Spleen (tissue), 13 donors: ENCODE measurements at places on chromosomes 1 and 21.

GRCh38 chr21:41536076-41536826 lies 28.3 kb upstream of the TMPRSS2 start:
- no peak for DNase-seq

GRCh38 chr1:60463146-60463545 lies 389.6 kb upstream of the C1orf87 start:
- no peak for DNase-seq

GRCh38 chr1:58454385-58454784 lies 92.1 kb downstream of the OMA1 start:
- no peak for DNase-seq

GRCh38 chr1:51264451-51264850 lies 28.4 kb downstream of the RNF11 start:
- no peak for DNase-seq

DNA sequence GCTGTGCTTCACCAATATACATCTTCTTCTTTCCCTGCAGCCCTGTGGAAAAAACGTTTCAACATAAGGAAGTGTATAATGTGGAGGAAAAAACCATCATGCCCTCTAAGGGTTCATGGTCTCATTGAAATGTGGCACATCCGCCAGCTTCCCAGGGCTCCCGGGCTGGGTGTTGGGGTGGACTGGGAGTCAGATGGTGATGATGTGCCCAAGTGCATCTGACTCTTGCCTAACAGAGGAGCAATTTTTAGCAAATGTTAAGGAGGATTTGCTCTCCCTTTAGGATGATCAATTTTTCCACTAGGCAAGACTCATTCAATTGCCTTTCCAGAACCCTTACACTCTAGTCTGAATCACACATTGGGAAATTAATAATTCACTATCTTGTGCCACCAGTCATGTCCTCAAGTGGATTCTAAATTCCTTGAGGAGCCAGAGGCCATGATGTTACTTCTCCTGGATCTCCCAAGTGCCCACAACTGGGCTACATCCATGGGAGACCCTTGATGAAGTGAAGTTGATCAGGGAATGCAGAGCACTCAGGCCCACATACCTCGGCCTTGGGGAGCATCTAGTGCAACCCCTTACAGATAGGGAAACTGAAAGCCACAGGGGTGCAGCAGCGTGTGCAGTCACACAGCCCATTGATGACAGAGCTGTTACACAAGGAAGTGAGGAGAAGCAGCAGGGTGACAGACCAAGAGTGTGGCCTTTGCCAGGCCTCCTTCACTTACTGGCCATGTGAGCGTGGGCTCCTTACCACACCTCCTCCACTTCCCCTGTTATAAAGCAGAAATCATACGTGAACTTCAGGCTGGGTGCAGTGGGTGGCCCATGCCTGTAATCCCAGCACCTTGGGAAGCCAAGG lies 100.0 kb upstream of the SLC44A3 start:
- DNase-seq = peak; percentile 87

GRCh38 chr1:154442006-154442740 lies 37.0 kb downstream of the IL6R start:
- no peak for DNase-seq

DNA sequence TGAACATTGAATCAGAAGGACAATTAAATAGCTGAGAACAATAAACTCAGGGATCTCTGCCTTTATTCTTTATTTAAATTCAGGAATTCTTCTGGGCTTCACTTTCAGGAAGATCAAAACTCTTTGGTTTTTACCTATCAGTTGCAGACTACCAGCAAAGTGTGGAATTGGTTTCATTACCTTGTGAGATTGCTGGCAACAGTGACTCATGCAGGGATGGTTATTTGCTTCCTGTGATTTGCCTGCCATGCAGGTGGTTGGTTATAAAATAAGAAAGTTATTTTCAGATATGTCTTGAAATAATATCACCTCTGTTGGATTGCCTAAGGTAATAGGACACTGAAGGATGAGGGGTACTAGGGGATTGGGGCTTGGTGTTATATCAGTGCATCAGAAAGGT lies 204.6 kb downstream of the PTBP2 start:
- no peak for DNase-seq

- no peak for DNase-seq
Measured at GRCh38 chr1:94408104-94408830, 9.9 kb upstream of the ABCD3 start.

DNA sequence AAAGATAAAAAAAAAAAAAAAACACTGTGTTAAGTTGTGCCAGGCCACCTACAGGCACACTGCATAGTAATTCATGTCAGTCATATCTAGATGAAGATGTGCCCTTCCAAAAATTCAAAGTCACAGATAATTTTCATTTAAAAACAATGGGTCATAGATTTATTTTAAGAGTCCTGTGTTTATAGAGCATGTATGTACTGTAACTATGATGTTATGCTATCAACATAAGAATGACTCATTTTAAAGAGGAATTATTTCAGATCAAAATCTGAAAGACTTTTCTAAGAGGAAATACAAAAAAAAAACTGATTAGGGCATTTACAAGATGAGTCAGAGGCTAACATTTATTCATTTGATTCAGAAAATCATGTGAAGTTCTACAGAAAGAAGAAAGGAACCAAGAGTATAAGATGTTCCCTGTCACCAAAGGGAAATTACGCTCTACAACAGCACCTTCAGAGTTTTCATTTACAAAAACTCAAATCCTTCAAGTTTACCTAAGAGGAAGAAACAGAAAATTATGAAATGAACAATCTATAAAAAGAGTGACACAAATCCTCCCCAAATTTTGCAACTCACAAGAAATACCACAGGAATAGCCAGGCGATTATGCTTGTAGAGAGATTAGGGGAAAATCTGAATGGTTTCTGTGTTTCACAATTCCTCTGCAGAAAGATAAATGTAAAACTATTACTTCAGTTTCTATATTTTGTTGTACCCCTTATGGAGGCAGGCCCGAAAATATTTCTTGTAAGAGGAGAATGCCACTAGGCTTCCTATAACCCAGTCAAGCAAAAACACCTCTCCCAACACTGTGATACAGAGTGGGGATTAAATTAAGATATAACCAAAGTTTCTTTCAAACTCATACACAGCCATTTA lies 13.8 kb downstream of the TP53BP2 start:
- no peak for DNase-seq

- peak; percentile 77 for DNase-seq
Measured at GRCh38 chr1:12615865-12616708, 1.9 kb downstream of the DHRS3 start.

- no peak for DNase-seq
Measured at GRCh38 chr1:219582296-219582695, 30.6 kb downstream of the ZC3H11B start.

GRCh38 chr1:203628201-203629015 lies 1.8 kb downstream of the ATP2B4 start:
- DNase-seq = peak; percentile 80

DNA sequence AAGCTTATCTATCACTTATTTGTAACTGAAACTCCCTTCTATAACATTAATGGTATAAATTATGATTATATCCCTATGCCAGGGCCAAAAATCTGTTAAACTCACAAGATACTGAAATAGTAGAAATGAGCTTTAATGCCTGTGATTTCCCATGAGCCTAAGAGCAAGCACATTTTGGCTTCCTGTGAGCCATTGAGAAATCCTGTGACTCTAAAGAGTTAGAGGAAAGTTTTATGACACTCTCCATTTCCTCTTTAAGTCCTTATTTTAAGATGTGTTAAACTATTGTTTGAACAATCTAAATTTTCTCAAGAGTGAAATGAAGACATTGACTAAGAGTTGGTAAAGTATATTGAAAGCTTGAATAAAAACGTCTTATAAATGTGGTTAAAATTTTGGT lies 45.6 kb downstream of the SUCO start:
- no peak for DNase-seq

GRCh38 chr21:31804008-31804394 lies 68.8 kb upstream of the HUNK start:
- DNase-seq = no peak

DNA sequence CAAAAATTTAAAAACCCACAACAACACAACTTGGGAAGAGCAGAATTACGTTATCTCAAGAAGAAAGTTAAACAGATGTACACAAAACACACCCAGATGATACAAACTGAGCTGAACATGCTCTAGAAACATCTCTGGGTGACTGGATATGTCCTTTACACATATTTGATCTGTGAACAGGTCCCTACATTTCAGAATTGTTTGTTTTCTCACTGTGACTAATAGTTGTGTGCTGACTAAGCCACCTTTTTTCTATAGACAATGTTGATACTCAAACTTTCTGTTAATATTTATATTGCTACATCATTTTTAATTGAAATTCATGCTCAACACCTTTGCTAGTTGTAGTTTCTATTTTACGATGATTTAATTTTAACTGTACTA lies 1.0 kb upstream of the F11R start:
- DNase-seq = no peak

DNA sequence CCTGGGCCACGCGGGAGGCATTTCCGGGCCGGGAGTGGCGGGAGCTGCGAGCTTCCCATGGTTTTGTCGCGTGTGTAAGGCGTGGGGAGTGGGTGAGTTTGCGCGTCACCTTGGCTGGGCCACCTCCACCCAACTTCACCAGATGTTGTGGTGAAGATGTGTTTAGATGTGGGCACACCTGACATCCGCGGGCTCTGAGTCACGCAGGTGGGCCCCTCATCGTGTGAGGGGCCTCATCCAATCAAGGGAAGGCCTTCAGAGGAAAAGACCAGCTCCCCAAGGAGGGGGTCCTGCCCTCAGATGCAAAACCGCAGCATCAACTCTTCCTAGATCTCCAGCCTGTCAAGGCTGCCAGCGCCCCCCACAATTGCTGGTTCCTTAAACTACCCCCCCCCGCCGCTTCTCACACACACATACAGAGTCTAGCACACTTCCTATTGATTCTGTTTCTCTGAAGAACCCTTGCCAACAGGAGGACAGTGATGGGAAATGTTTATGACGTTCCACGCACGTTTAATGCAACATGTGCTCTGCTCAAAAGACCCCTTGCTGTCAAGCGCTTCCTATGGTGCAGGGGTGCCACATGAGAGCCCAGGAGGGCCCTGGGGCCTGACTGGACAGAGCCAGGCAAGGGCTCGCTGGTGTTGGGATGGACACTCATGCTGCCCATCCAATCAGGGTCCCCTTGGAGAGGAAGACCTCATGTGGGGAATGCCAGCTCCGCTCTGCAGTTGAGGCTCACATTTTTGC lies 11.9 kb downstream of the ACTRT2 start:
- DNase-seq = peak; percentile 53

- DNase-seq = peak; percentile 92
Measured at GRCh38 chr1:209769171-209769904, 13.5 kb downstream of the TRAF3IP3 start.

DNA sequence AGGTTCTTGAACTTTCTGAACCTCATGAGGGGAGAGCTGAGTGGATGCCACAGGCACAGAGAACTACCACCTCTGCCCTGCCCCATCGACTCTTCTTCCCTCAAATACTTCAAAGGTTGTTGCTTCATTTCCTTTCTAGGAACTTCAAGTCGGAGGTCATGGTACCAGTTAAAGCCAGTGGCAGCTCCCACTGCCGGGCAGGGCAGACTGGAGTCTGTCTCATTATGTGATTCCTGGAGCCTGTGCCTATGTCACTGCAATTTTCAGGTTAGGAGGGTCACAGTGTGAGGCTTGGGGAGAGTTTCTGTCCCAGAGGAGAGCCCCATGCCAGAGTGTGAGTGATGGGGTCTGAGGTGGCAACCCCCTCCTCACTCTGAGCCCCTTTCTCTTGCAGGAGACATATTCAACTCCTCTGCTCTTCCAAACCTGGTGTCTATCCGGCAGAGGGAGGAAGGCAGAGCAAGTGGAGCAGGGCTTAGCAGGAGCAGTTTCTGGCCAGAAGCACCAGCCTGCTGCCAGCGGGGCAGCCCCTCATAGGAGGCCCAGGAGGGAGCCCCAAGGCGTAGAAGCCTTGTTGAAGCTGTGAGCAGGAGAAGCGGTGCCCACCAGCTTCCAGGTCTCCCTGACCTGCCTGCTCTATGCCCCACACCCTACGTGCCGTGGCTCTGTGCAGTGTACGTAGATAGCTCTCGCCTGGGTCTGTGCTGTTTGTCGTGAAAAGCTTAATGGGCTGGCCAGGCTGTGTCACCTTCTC lies 29.3 kb downstream of the CAMK1G start:
- no peak for DNase-seq

GRCh38 chr1:161241682-161242081 lies 3.7 kb upstream of the NR1I3 start:
- no peak for DNase-seq

GRCh38 chr21:32248571-32249461 lies 30.0 kb downstream of the MIS18A start:
- DNase-seq = no peak

DNA sequence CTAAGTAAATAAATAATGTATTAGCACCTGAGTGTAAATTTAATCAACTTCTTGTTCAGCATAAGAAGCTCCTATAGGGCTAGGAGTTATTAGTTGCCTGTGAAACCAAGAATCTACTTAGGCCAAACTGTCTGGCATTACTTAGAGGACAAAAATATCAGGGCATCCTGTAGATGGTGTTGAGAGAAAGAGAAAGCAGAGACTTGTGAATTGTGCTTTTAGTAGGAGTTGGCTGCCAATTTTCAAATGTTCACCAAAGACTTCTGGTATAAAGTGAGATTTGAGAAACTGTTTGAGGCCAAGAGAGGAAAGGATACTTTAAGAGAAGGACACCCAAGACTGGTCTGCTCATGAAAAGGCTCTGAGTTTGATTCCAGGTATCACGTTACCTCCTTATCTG lies 315.5 kb upstream of the DEPDC1 start:
- DNase-seq = no peak

DNA sequence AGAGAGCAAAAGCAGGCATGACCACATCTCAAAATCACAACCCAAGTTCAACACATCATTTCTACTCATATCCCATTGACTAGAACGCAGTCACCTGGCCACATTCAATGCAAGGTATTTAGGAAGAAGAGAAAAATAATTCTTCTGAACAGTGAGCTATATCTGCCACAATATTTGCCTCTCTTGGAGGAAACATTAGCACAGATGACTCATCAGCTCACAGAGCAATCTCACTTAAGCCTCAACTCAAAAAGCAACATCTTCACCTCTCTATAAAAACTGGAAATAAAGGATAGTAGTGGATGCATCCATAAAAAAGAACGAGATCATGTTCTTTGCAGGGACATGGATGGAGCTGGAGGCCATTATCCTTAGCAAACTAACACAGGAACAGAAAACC lies 143.9 kb upstream of the FMN2 start:
- no peak for DNase-seq

DNA sequence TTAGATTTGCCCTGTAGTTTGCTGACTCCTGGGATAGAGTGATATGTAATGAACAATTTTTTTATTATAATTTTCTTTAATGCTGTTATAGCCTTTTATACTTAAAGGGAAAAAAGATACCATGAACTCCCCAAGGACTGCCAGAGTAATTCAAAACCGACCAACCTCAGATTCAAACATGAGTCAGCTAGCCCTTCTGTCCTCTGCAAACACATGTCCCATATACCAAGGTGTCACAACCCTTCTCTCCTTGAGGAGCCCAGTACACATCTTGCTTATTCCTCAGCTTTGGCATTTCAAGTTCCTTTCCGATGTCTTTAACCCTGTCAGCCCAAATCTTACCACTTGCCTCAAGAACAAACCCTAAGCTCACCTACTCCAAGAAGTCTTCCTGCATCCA lies 184.9 kb downstream of the KCNH1 start:
- DNase-seq = no peak

GRCh38 chr1:212633161-212633560 lies 24.6 kb downstream of the ATF3 start:
- no peak for DNase-seq

- DNase-seq = no peak
Measured at GRCh38 chr1:160740133-160740688, 1.2 kb downstream of the SLAMF7 start.

- DNase-seq = no peak
Measured at GRCh38 chr1:228990906-228991569, 255.8 kb downstream of the RHOU start.
